Activated CD4-positive, alpha-beta T cell treated with anti-CD3 and anti-CD28 coated beads, Interleukin-2, amount 10 ng/mL, durations not matched to agents 7 days and 5 days (primary cell): ENCODE measurements at places on chromosomes 12 and 14. TPM values are rescaled to one million over a fixed set of nuclear protein-coding genes. Genes with fewer than 3 reads are reported as not detected.

- H3K4me3 ChIP-seq, result no peak overlapping the region
- no peak for DNase-seq
- H3K27me3 ChIP-seq, result no peaks in the 10 kb centered on the region
- H3K36me3 ChIP-seq, result no peaks in the 10 kb centered on the region
- no peaks in the 10 kb centered on the region for H3K4me1 ChIP-seq
Measured at GRCh38 chr14:94601884-94602391, 10.3 kb upstream of the SERPINA3 start.

- no peaks in the 10 kb centered on the region for H3K4me1 ChIP-seq
- H3K4me3 ChIP-seq, result no peak overlapping the region
- DNase-seq, result peak; percentile 9
- H3K36me3 ChIP-seq, result peaks cover 6% of the 10 kb centered on the region
- peaks cover 12% of the 10 kb centered on the region for H3K27me3 ChIP-seq
Measured at GRCh38 chr12:10331642-10332239, 24.1 kb downstream of the KLRD1 start.

The PLA2G1B gene
- not detected for total RNA-seq

DNA sequence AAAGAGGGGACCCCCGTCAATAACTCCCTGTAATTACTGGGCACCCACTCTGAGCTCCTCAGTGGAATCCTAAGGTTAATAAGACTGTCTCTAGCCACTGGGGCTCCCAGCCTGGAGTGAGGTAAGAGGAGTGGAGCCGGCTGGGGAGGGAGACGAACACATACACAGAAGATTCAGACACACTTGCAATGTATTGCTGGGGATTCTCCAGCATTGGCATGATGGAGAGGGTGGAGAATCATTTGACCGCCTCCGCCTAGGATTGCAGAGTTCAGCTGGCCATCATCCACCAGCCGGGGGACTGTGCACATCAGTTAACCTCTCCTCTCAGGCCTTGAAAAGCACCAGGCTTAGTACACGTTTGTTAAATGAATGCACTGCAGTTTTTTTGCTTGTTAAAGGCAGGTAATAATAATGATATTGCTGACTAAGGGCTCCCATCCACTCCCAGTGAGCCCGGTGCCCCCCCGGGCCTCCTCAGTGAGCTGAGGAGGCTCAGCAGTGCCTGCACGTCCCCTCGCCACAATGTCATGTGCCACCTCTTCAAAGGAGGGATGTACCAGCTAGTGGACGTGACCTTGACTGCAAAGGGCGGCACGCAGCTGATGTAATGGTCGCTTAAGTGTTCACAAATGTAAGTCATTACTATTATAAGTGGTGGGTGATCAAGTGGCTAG lies 20.3 kb upstream of the FAIM2 start:
- peaks cover 15% of the 10 kb centered on the region for H3K27me3 ChIP-seq
- no peak for DNase-seq
- H3K27ac ChIP-seq, result no peak overlapping the region
- H3K4me3 ChIP-seq, result no peak overlapping the region

The PZP gene
- total RNA-seq, result not detected

GRCh38 chr12:13258197-13258596 lies 61.7 kb downstream of the EMP1 start:
- no peak for DNase-seq
- peaks cover 2% of the 10 kb centered on the region for H3K27me3 ChIP-seq
- H3K36me3 ChIP-seq, result no peaks in the 10 kb centered on the region
- H3K4me1 ChIP-seq, result peaks cover 4% of the 10 kb centered on the region
- H3K4me3 ChIP-seq, result no peak overlapping the region

GRCh38 chr14:70741482-70741881 lies 67.8 kb downstream of the MAP3K9 start:
- H3K36me3 ChIP-seq, result no peaks in the 10 kb centered on the region
- DNase-seq, result no peak
- no peaks in the 10 kb centered on the region for H3K4me1 ChIP-seq
- no peak overlapping the region for H3K27ac ChIP-seq
- H3K27me3 ChIP-seq, result no peaks in the 10 kb centered on the region

The COPS7A gene
- total RNA-seq, result 29.5 TPM

- no peak for DNase-seq
- no peak overlapping the region for H3K4me3 ChIP-seq
- no peaks in the 10 kb centered on the region for H3K36me3 ChIP-seq
- H3K27me3 ChIP-seq, result peaks cover 3% of the 10 kb centered on the region
Measured at GRCh38 chr12:98280152-98280551, 235.2 kb upstream of the TMPO start.

- H3K27me3 ChIP-seq, result no peaks in the 10 kb centered on the region
- DNase-seq, result peak; percentile 79
Measured at GRCh38 chr12:132506328-132507160, 16.6 kb downstream of the FBRSL1 start.

The HCAR1 gene
- 0.37 TPM for total RNA-seq

GRCh38 chr12:121190523-121191031 lies 19.4 kb upstream of the P2RX4 start:
- H3K4me3 ChIP-seq, result no peak overlapping the region
- peaks cover 13% of the 10 kb centered on the region for H3K36me3 ChIP-seq
- DNase-seq, result no peak
- H3K27ac ChIP-seq, result no peak overlapping the region

The FLRT2 gene
- not detected for total RNA-seq

DNA sequence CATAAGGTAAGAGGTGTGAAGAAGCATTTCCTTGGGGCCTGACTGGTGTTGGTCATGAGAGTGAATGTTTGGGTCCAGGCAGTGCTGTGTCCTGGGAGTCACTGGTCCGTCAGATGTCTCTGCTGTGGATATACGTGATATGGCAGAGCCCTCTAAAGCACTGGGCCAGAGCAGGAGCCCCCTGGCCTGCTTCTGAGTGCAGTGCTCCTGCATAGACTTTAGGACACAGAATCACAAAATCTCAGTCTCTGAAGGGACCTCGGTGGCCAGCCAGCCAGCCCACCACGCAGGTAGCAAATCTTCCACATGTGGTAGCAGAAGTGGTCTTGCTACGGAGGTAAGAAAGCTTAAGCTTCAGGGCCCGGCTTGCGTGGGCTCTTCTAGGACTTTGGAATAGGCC lies 18.5 kb upstream of the AQP2 start:
- no peak overlapping the region for H3K27ac ChIP-seq
- H3K4me3 ChIP-seq, result no peak overlapping the region
- H3K4me1 ChIP-seq, result no peaks in the 10 kb centered on the region

DNA sequence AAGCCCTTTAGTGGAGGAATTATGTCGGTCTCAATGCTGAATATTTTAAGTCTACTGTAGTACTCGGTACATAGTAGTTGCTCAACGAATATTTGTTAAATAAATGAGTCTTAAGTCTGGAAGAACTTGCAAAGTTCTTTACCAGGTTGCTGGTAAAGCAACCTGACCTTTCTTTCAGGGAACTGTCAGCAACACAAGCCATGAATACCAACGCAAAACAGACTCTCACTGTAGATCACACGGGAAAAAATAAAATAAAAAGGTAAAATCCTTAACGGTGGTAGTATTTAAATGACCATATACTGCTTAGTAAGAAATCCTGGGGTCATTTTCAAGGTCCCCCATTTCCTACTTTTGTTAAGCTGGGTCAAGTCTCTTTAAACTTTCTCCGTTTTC lies 447 bp upstream of the NUBPL start:
- peak overlapping the region; percentile 98 for H3K27ac ChIP-seq
- peak overlapping the region; percentile 96 for H3K4me3 ChIP-seq
- H3K36me3 ChIP-seq, result no peaks in the 10 kb centered on the region
- DNase-seq, result no peak
- H3K27me3 ChIP-seq, result peaks cover 15% of the 10 kb centered on the region

- H3K27me3 ChIP-seq, result peaks cover 31% of the 10 kb centered on the region
- peak within 1 kb of the TSS; percentile 83 for H3K4me3 ChIP-seq
- H3K27ac ChIP-seq, result peak within 1 kb of the TSS; percentile 93
Measured at GRCh38 chr14:80955416-80955941, at the start of gene TSHR. Gene TSHR, plus strand, starts transcription at chr14:80955621. Its CDS starts 60 bp downstream, at chr14:80955681.

- H3K36me3 ChIP-seq, result no peaks in the 10 kb centered on the region
- H3K27me3 ChIP-seq, result peaks cover 27% of the 10 kb centered on the region
- no peak for DNase-seq
Measured at GRCh38 chr12:10170216-10170615, 1.7 kb downstream of the OLR1 start.

DNA sequence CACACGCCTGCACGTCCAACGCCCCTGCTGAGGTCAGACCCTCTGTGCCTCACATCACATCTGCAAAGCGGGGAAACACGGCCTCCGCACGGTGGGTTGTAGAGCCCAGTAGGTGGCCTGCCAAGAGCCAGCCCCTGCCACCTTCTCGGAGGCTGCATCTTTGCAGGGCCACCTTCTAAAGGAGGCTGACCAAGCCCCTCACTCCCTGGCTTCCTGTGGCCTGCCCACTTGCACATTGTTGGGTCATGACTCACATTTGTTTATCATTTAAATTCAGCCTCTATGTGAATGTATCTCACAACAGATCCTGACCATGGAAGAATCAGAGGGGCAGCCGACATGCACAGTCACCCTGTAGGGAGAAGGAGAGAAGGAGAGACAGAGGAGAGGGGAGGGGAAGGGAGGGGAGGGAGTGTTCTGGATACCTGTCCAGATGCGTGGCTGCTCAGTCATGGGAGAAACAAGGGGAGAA lies 319.5 kb upstream of the DIO3 start:
- no peak overlapping the region for H3K4me3 ChIP-seq
- no peak overlapping the region for H3K27ac ChIP-seq
- H3K4me1 ChIP-seq, result no peaks in the 10 kb centered on the region
- no peak for DNase-seq
- H3K36me3 ChIP-seq, result no peaks in the 10 kb centered on the region

The SERPINA10 gene
- total RNA-seq, result not detected

DNA sequence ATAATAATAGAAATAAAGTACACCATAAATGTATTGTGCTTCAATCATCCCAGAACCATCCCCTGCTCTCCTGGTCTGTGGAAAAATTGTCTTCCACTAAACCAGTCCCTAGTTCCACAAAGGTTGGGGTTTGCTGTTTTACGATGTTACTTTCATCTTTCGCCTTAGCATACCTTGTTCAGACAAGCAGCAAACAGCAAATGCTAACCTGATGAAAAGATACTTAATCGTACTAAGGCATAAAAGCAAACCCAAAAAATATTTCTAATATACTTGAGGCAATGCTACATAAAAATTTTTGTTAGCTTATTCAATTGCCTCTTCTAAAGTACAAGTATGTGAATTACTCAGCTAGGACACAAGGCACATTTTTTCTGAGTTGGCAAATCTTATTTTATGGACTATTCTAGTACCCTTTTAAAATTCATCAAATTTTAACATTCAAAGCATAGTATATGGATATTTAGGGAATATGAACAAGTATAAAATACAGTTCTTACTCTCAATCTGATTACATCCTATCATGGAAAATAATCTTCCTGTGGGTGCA lies 97.1 kb upstream of the PLEKHG7 start:
- H3K27ac ChIP-seq, result no peak overlapping the region
- DNase-seq, result no peak
- no peak overlapping the region for H3K4me3 ChIP-seq
- H3K36me3 ChIP-seq, result peaks cover 12% of the 10 kb centered on the region

The ARPC3 gene
- total RNA-seq, result 390 TPM

DNA sequence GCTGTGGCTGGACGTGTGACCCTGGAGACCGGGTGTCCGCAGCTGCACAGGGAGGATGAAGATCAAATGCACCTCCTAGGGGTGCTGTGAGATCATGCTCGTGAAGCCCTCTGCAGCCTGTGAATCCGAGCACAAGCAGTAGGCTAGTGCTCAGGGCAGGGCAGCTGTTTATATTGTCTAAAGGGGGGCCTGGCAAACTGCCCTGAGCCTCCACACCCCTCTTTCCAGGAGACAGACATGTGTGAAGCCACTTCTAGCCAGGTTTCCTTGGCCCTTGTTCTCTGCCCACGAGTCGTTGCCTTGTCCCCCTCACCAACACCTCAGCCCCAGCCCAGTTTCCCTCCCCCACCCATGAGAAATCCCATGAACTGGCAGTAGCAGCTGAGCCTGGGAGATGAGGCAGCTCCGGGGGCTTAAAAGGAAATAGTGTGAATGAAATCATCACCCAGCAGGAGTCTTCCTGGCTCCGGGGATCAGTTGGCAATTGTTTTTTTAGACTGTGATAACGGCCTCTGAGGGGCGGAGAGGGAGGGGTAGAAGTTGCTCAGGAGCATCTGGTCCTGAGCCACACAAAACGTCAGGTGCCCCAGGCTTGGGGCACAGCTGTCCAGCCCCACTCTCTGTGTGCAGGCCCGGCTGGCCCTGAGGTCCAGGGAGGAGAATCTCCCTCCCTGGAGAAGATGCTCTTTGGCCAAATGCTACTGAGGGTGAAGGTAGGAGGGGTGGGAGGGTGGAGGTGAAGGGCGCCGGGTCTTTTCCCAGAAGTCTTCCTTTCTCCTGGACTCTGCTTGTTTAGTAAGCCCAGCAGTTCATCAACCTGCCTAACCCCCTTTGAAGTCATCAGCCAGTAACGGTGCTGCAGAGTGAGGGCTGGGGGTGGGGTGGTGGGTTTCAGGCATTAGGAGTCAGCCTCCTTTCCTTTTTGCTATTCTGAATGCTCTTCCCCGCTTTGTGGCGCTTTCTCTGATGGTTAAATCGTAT lies 4.0 kb downstream of the FGF6 start:
- H3K4me1 ChIP-seq, result peaks cover 16% of the 10 kb centered on the region
- H3K27me3 ChIP-seq, result peaks cover 12% of the 10 kb centered on the region
- H3K27ac ChIP-seq, result no peak overlapping the region
- no peaks in the 10 kb centered on the region for H3K36me3 ChIP-seq
- H3K4me3 ChIP-seq, result no peak overlapping the region

The SERPINA12 gene
- total RNA-seq, result not detected

GRCh38 chr14:76294876-76295275 lies 81.1 kb upstream of the ESRRB start:
- no peak overlapping the region for H3K4me3 ChIP-seq
- H3K36me3 ChIP-seq, result no peaks in the 10 kb centered on the region
- no peaks in the 10 kb centered on the region for H3K4me1 ChIP-seq

The PFDN5 gene
- total RNA-seq, result 305 TPM
